ENCODE measurements at places on chromosomes 3 and 15.

DNA sequence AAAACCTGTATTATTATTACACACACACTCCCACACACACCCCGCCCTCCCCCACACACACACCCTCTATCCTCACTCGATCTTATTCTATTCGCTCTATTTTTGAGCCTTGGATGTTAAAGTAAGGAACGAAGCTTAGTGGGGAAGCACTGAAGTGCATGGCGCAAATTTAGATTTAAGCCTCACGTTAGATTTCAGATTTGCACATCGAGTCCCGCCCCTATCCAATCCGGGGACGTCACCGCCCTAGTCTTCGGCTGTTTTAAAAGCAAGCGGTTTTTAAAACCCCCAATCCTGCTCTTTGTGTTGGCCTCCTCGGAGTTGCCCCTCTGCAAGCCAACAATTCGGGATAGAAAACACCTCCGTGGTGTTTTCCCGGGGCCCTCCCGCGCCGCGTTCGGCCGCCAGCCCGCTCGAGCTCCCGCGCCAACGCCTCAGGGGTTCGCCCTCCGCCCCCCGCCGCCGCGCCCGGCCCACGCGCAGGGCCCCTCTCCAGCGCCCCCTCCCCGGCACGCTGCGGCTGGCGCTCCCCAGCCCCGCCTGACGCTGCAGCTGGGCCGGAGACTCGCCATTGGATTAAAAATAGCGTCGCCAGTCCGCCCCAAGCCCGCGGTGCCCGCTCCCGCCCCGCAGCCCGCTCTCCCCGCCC is at the start of gene USP13:
TSS of gene USP13 (plus strand) at position 594 of the 649 bp plus-strand sequence. CDS start 186 bp downstream, outside the sequence.
- peak; percentile 72 for DNase-seq

GRCh38 chr15:58538901-58539300 is 107.1 kb downstream of the LIPC start:
- DNase-seq, result no peak

DNA sequence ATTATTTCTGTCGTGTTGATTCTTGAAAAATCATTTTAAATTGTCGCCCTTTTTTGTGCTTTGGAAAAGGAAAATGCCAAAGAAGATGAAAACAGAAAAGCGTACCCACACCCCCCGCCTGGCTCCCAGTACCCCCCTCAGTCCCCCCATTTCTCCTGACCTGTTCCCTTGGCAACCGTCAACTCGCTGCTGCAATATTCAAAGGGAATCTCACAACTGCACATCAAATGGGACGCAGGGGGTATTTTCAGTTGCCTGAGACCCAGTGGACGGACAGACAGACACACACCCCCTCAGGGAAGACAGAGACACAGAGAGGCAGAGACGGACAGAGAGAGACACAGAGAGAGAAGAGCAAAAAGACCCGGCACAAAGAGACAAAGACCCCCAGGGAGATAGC is 83.5 kb upstream of the PRR20G start:
- no peak for DNase-seq

GRCh38 chr3:62876064-62876463 is 848 bp upstream of the CADPS start:
- peak; percentile 23 for DNase-seq

DNA sequence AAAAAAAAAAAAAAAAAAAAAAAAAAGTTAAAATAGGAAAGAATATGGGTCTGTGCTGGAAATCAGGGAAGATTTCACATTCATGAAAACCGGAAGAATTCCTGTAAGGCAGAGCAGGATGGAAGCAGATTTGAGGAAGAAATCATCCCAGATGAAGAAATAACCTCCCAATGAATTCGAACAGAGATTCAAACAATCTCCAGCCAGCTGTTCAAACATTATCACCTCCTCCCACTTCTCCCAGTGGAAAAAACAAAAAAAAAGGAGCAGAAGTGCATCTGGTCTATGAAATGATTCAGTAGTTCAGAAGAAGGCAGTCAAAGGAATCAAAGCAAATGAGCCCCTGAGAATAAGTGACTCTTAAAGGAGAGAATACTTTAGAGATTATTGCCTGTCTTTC is 33.1 kb downstream of the CP start:
- DNase-seq, result no peak

DNA sequence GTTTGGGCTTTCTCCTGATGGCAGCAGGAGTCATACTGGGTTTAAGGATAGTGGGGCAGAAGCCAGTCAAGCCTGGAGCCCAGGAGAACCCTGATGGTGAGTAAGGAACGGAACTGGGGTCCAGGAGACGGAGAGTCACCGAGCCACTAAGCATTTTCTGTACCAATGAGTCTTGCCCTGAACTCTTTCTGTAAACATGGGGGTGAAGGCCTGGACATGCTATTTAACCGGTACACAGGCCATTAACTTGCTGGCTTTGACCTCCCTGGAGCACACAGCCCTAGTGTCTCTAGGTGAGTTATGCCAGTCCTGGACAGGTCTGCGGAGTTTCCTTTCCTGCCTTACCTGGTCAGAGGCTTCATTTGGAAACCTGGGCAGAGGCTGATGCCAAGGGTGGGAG is 3.9 kb downstream of the SLC6A6 start:
- DNase-seq, result no peak

- DNase-seq, result peak; percentile 100
Measured at GRCh38 chr3:58585005-58585786, 8.0 kb upstream of the FAM107A start.

GRCh38 chr3:183281126-183281797 is 28.2 kb downstream of the B3GNT5 start:
- DNase-seq, result no peak

DNA sequence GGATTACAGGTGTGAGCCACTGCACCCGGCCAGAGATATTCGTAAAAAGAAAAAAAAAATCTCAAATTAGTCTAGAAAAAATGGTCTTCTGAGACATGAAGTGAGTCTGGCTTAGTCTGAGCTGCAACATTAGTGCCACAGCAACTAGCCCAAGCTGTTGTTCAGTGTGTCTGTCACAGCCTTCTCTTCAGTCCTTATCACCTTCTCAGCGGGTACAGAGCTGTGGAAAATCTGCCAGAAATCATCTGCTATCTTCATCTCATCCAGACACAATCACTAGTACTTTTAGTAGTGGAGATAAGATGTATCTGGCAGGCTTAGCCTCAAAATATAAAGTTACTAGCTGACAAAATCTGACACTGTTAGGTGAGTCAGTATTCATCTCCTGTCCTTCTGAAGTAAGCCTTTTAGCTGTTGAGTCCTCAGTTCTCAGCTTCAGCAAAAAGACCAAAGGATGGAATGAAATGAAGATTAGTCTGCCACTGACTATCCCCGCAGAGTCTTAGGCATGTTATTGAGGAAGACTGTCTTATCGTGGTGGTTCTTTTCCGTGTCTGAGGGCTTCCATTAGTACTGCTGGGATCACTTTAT is 120.5 kb upstream of the CGNL1 start:
- no peak for DNase-seq

- no peak for DNase-seq
Measured at GRCh38 chr3:68876112-68876713, 56.1 kb downstream of the TAFA4 start.

GRCh38 chr3:56837196-56837955 is 35.6 kb upstream of the ARHGEF3 start:
- no peak for DNase-seq

- DNase-seq, result no peak
Measured at GRCh38 chr3:38361496-38361895, 14.9 kb downstream of the XYLB start.

GRCh38 chr15:65540314-65540713 is 10.1 kb downstream of the HACD3 start:
- no peak for DNase-seq

GRCh38 chr3:14846226-14846880 is 27.6 kb downstream of the FGD5 start:
- no peak for DNase-seq

- DNase-seq, result no peak
Measured at GRCh38 chr3:184586851-184587250, 25.3 kb downstream of the EPHB3 start.

- no peak for DNase-seq
Measured at GRCh38 chr3:45123030-45123429, 23.1 kb downstream of the CDCP1 start.

GRCh38 chr15:53875139-53875538 is 103.1 kb upstream of the UNC13C start:
- no peak for DNase-seq

- DNase-seq, result peak; percentile 48
Measured at GRCh38 chr15:77630956-77631744, 1.6 kb downstream of the LINGO1 start.

DNA sequence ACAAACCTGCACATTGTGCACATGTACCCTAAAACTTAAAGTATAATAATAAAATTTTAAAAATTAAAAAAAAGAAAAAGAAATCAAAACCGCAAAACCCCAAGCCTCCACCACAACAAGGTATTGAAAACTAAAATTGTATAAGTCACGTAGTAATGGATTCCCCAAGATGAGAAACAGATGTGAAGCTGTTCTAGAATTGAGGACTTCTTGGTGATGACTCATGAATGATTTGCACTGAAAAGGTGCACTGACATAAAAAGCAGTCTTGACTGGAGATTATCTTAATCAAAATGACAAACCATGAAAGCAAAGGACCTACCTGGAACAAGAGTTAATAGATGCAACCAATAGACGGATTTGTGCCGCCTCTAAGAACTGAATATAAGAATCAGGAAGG is 225.8 kb downstream of the MYRIP start:
- DNase-seq, result no peak

DNA sequence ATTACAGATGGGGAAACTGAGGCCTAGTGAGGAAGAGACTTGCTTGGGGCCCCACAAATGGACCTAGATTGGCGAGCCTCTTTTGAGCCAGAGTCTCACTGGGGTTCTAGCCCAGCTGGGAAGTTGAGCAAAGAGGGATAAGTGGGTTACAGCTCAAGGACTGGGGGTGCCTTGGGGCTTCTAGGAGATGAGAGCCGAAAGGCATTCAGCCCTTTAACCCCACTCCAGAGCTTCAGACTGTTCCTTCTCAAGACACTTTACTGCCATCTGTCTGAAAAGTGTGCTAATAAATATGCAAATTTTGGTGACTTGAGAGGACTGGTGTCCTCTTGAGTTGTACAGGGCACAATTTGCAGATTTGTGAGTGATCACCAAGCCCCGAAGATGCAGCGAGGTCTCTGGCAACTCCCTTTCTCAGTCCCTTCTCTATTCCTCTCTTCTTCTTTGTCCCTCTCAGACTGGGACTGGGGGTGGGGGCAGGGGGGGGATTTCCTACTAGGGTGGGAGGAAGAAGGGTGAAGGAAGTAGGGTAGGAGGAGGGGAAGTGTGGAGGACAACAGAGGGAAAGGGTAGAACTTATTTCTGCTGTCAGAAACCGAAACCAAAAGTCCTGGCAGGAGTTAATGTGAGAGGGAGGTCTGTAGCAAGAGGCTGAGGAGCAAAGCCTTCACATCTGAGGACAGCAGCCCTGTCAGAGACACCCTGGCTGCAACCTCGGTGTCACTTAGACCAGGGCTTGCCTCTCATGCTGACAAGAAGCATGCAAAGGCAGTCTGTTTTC is 16.2 kb upstream of the ANKDD1A start:
- DNase-seq, result no peak

DNA sequence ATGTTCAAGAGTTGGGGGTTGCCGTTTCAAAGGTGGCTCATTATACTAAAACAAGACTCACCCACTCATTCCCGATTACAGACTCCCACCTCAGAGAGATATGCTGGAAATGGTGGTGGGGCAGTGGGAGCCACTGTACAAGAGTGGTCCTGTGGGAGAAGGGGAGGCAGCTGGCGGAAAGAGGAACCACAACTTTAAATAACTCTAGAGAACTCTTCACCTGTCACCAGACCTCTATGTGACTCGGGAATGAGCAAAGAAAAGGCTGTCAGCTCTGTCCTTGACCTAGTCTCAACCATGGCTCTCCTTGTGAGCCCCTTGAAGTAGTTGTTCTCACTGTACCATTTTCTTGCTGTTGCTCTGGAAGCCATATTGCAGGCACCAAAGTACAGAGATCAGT is 293.8 kb downstream of the CHST2 start:
- DNase-seq, result no peak

DNA sequence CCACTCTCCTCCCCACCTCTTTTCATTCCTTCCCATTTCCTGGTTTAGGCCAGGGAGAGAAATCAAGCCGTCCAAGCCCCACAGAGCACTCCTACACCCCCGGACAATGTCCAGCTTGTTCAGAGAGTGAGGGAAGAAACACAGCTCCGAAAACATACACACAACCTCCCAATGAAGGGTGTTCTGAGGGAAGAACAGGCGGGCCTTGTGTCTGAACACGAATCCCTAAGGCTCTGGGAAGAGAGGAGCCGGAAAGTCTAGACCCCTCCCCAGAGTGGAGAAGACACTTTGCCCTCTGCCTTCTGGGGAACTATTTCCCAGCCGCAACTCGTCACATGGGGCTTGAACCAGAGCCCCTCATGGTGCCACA is 30.5 kb downstream of the ACAN start:
- no peak for DNase-seq

DNA sequence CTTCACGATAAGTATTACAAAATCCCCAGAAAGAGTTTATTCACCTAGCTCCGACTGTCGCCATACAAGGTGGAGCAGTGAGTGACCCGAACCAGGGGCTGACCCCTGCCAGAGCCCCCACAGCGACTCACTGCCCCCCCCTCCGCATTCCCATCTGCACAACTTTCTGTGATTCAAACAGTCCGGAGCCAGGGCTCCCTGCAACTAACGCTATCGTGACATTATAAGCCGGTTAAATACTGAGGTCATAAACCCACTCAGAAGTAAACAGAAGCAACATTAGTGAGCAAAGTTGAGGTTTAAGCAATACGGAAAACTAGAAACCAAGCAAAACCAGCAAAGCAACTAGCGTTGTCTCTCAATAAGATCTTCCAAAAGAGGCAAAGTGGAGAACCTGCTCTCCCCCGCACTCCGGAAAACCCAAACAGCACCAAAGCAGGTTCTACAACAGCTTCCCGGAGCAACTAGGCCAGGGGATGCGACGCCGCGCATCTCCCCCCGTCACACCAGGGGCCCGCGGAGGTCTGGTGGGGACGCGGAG is 642 bp downstream of the SCAP start:
- no peak for DNase-seq

DNA sequence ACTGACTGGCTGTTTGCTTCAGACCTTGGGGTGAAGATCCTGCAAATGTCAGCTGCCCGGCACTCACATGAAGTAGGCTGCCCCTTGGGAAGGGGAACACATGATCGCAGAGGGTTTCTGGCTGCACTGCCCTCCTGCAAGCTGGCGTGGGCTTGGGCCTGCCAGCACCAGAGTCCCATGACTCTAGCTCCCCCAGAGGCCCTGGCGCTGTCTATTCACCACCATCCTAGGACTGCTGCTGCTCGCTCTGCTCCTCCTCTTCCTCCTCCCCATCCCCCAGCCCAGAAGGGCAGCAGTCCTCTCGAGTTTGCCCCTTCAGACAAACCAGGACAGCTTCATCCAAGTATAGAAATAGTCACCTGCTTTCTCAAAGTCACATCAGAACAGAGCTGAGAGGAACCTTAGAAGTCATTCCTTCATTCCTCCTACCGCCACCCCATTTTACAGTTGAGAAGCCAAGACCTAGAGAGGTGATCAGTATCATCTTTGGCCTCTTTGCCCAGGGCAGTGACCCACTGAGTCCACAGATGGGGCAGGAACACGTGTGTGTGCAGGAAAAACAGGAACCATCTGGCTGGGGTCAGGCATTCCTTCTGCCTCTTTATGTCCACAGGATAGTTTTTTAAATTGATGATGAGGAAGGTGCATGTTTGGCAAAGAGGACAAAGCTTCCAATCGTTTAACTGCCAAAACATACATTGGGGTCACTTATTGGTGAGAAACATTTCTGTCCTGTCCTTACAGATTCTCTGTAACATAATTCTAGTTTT is 13.2 kb downstream of the DPH3 start:
- DNase-seq, result no peak

- DNase-seq, result no peak
Measured at GRCh38 chr15:90859234-90860131, 8.9 kb upstream of the FURIN start.

GRCh38 chr3:8579096-8579495 is 65.5 kb downstream of the SSUH2 start:
- no peak for DNase-seq

Measured in 8988T (cell line).